ENCODE measurements at places on chromosomes 5 and 9.

- no peak for DNase-seq
These were observed 697.5 kb downstream of the SEMA5A start for GRCh38 chr5:8848366-8848765.

DNA sequence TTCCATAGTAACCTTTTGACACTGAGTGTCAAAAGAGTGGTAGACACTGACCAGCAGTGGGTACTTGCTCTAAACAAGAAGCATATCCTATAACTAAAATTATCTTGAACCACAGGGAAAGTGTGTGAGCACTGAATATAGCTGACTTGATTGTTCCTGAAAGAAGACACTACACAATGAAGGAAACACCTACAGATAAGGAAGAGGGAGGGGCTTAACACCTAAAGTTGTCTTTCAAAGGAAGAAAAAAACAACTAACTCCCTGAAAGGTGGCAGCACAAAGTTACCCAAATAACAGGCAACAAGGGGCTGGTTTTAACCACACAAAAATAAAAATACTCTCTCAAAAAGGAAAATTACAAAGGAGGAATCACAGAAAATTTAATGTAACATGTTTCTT, 6.6 kb downstream of the ELAVL2 start:
- no peak for DNase-seq

DNA sequence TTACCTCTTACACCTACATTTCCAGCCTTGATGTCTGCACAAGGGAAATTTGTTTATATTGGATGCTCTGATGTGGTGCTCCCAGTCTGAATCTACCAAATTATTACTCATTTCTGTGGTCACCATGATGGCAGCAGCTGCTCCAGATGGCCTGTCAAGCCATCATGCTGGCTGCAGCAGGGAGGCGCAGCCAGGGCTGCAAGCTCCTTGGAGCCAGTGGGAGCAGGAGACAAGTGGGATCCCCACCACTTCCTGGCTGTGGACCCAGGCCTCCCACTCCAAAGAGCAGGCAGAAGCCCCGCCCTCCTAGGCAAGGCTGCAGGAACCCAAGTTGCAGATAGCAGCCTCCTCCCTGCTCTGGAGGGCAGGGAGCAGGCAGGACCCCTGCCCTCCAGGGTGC, 241.1 kb upstream of the ATP10B start:
- DNase-seq: no peak

- no peak for DNase-seq
These were observed 147.7 kb downstream of the DCP2 start for GRCh38 chr5:113124265-113124664.

DNA sequence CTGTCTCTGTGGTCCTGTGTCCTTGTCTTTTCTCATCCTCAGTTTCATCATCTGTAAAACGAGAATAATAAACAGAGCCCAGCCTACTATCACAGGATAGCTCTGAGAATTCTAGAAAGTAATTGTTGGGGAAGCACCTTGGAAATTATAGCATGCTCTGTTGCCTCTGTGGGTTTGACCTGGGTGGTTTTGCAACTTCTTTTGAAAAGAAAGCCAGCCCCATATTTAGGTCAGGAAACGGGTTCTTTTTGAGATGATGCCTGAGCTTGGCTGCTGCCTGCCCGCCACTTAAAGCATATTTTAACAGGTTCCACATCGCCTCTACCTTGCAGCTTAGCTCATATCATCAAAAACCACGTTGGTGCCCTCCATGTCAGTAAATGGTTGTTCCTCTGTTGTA, 111.1 kb downstream of the TLR4 start:
- no peak for DNase-seq

DNA sequence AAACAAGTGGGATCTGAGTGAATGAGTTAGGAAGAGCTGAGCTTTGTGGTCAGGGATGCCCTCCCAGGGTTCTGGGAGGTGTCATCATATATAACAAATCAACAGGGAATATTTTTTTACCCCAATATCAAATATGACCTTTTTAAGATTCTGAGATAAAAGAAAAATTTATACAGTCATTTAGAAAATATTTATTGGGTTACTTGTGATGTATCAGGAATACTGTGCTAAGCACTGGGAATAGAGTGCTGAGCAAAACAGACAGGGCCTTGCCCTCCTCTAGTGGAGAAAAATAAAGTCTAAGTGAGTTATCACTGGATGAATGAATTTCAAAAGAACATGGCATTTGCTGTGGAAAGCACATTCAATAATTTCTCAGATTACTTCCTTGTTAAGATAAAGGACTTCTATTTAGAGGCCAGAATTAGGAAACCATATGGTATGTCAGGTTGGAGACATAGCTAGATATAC, 102.9 kb downstream of the BOD1 start:
- no peak for DNase-seq

- DNase-seq: no peak
These were observed 43.8 kb downstream of the PCDHGC5 start for GRCh38 chr5:141532726-141533125.

All from left hindlimb (tissue), 1 donor.